ENCODE measurements at places on chromosomes 12 and 14. TPM values are rescaled to one million over a fixed set of nuclear protein-coding genes. Genes with fewer than 3 reads are reported as not detected.

DNA sequence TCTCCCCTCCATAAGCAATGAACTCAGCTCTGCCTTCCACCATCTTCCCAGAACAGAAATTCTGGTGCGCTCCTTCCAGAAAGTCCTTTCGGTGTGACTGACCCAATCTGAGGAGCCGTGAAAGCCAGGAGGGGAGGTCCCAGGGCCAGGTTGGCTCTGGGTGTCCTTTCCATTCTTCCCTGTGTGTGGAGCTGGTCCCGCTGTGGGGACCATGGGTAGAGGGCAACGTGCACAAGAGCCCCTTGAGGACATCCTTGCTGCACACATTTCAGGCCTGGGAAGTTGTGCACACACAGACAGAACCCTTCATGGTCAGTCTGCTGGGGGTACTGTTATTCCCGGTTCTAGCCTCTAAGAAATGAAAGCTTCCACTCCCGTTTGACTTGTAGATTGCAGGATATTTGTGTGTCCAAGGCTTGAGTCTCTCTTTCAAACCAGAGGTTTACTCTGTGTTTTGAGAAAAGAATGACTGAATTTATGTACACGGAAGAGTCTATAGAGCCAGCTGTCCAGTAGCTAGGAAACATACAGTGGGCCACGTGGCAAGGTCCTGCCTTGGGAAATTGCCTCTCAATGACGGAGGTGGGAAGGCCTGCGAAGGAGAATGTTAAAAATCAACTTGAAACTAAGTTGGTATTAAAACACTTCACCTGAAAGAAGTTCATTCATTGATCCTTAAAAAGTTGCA, 10.1 kb downstream of the NFKBIA start:
- no peak overlapping the region for H3K27ac ChIP-seq
- DNase-seq: no peak
- no peak overlapping the region for H3K4me3 ChIP-seq
- peaks cover 8% of the 10 kb centered on the region for H3K36me3 ChIP-seq
- peaks cover 19% of the 10 kb centered on the region for H3K4me1 ChIP-seq

RNU6-8 gene
- total RNA-seq: not detected

GRCh38 chr14:50658203-50658602, 9.9 kb downstream of the SAV1 start:
- H3K4me3 ChIP-seq: no peak overlapping the region
- no peak overlapping the region for H3K27ac ChIP-seq
- peaks cover 8% of the 10 kb centered on the region for H3K36me3 ChIP-seq
- no peaks in the 10 kb centered on the region for H3K27me3 ChIP-seq
- H3K4me1 ChIP-seq: no peaks in the 10 kb centered on the region
- DNase-seq: no peak

GRCh38 chr12:52515927-52516831, 4.0 kb downstream of the KRT5 start:
- no peak overlapping the region for H3K27ac ChIP-seq
- H3K4me1 ChIP-seq: no peaks in the 10 kb centered on the region
- no peaks in the 10 kb centered on the region for H3K36me3 ChIP-seq
- no peaks in the 10 kb centered on the region for H3K27me3 ChIP-seq
- no peak overlapping the region for H3K4me3 ChIP-seq

TDRD9 gene
- 0.23 TPM for total RNA-seq

DNA sequence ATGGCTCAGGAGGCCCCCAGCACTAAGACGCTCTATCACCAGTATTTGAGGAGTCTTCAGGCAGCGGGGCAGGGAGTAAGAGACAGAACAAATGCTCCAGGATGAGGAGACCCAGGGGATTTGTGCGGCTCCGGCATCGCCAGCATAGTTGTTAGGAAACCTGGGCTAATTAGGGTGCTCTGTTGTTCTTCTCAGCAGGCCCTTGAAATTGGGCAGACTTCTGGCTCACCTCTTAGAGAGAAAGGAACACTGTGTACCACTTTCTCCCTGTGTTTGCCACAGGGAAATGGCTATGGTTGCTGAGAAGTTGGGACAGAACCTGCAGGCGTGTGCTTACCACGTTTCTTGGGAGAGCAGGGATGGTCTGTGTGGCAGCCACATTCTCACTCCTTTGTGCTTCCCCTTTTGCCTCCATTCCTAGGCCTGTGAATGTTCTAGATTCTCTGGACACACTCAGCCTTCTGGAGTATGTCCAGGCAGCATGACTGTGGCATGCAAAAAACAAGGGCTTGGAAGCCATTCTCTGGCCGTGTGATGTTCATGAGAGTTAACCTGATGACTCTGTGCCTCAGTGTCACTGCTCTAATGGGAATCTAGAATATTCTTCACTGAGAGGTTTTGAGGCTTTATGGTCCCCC, 109.0 kb downstream of the CHST11 start:
- no peak overlapping the region for H3K4me3 ChIP-seq
- H3K27ac ChIP-seq: peak overlapping the region; percentile 25
- H3K27me3 ChIP-seq: no peaks in the 10 kb centered on the region
- no peak for DNase-seq
- H3K4me1 ChIP-seq: peaks cover 45% of the 10 kb centered on the region

GRCh38 chr12:72872996-72873395, 600.8 kb downstream of the TRHDE start:
- H3K27ac ChIP-seq: no peak overlapping the region
- no peak overlapping the region for H3K4me3 ChIP-seq
- H3K36me3 ChIP-seq: no peaks in the 10 kb centered on the region
- no peaks in the 10 kb centered on the region for H3K4me1 ChIP-seq
- DNase-seq: no peak

DNA sequence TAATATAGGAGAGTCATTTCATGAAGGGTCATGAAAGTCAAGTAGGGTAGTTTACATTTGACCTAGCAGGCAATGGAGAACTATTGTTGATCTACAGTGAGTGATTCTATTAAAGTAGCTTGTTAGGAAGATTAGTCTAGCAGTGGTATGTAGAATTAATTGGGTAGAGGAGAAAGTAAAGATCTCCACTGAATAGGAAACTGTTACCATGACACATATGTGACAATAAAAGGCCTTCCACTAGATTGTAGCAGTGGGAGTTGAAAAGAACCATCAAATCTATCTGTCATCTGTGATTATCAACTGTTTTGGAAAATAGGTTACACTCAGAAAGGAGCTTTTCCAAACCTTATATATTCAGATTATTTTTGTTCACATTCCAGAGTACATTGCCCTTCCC, 92.3 kb downstream of the SOX5 start:
- H3K36me3 ChIP-seq: no peaks in the 10 kb centered on the region
- H3K27me3 ChIP-seq: no peaks in the 10 kb centered on the region
- H3K4me1 ChIP-seq: no peaks in the 10 kb centered on the region
- no peak for DNase-seq
- H3K4me3 ChIP-seq: no peak overlapping the region
- H3K27ac ChIP-seq: no peak overlapping the region

DNA sequence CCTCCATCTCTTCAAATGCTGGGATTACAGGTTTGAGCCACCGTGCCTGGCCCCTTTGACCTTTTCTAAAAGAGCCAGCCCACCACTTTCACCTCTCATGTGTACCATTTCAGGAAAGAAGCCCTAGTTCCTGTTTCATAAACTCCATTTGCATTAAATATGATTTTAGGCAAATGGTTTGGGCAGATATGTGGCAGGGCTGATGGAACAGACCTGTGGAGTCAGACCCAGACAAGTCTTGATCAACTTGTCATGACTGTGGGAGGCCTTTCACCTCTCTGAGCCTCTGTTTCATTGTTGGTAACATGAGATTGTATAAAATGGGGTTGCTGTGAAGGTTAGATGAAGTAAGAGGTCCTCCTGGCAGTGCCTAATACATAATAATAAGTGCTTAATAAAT, 5.2 kb upstream of the MAP3K9 start:
- peaks cover 16% of the 10 kb centered on the region for H3K4me1 ChIP-seq
- peaks cover 4% of the 10 kb centered on the region for H3K27me3 ChIP-seq
- no peak overlapping the region for H3K27ac ChIP-seq
- DNase-seq: no peak
- H3K4me3 ChIP-seq: no peak overlapping the region

SLCO1B1 gene
- total RNA-seq: not detected

DNA sequence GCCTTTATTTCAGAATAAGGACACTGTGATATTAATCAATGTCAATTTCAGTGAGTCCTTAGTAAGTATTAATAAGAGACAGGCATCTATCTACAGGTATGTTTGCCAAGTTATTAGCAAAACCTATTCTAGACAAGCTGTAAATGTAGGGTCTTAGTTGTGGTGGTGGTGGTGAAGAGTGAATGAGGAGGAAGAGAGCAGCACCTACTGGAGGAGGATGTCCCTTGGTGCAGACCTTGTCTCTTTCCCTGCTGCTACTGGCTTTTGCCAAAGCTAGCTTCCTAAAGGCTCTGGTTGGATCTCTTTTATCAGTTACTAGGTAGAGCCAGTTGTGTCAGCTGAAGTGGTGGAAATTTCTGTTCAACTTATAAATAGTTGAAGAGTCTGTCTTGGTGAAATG, 304.8 kb upstream of the ATP2B1 start:
- H3K36me3 ChIP-seq: no peaks in the 10 kb centered on the region
- no peak overlapping the region for H3K4me3 ChIP-seq
- DNase-seq: no peak
- no peak overlapping the region for H3K27ac ChIP-seq
- H3K4me1 ChIP-seq: no peaks in the 10 kb centered on the region
- peaks cover 21% of the 10 kb centered on the region for H3K27me3 ChIP-seq

GRCh38 chr14:30142216-30142615, 214.6 kb upstream of the PRKD1 start:
- H3K4me3 ChIP-seq: no peak overlapping the region
- H3K27me3 ChIP-seq: no peaks in the 10 kb centered on the region
- H3K4me1 ChIP-seq: no peaks in the 10 kb centered on the region

TPH2 gene
- not detected for total RNA-seq

PSMC1 gene
- total RNA-seq: 167 TPM

IFNG-AS1 gene
- not detected for total RNA-seq

PDZRN4 gene
- not detected for total RNA-seq

- H3K36me3 ChIP-seq: no peaks in the 10 kb centered on the region
- no peak overlapping the region for H3K27ac ChIP-seq
- H3K27me3 ChIP-seq: peaks cover 37% of the 10 kb centered on the region
- H3K4me1 ChIP-seq: no peaks in the 10 kb centered on the region
- H3K4me3 ChIP-seq: no peak overlapping the region
- DNase-seq: no peak
Observed at GRCh38 chr12:10160617-10161385, 11.1 kb downstream of the OLR1 start.

GRCh38 chr12:108196921-108197320, 67.8 kb downstream of the WSCD2 start:
- no peaks in the 10 kb centered on the region for H3K27me3 ChIP-seq
- no peak overlapping the region for H3K27ac ChIP-seq
- no peaks in the 10 kb centered on the region for H3K36me3 ChIP-seq
- H3K4me1 ChIP-seq: no peaks in the 10 kb centered on the region
- no peak for DNase-seq

- no peak overlapping the region for H3K27ac ChIP-seq
- DNase-seq: no peak
- H3K36me3 ChIP-seq: no peaks in the 10 kb centered on the region
- H3K27me3 ChIP-seq: peaks cover 17% of the 10 kb centered on the region
- peaks cover 16% of the 10 kb centered on the region for H3K4me1 ChIP-seq
Observed at GRCh38 chr14:92783813-92784431, 10.2 kb upstream of the GOLGA5 start.

- H3K36me3 ChIP-seq: no peaks in the 10 kb centered on the region
- H3K4me3 ChIP-seq: no peak overlapping the region
- no peak overlapping the region for H3K27ac ChIP-seq
- DNase-seq: no peak
- no peaks in the 10 kb centered on the region for H3K27me3 ChIP-seq
Observed at GRCh38 chr14:48125654-48126053, 450.2 kb upstream of the MDGA2 start.

DNA sequence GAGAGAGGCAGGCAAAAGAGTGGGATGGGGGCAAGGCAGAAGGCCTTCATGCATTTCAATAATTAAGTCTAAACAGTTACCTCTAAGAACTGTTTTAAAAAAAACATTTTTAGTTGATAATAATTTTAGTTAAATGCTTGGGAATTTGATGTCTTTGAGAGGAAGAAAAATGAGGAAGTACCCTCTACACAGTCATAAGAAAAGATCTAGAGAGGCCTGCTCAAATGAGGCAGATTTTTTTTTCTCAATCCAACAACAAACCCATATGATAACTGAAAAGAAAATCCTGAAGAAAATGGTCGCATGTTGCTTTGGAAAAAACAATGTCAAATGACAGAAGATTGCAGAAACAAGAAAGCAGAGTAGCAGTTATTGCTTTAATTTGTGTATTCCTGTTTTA, 25.6 kb downstream of the SINHCAF start:
- H3K36me3 ChIP-seq: peaks cover 82% of the 10 kb centered on the region
- no peak overlapping the region for H3K27ac ChIP-seq
- no peaks in the 10 kb centered on the region for H3K27me3 ChIP-seq
- no peak overlapping the region for H3K4me3 ChIP-seq
- no peak for DNase-seq

SLC8A3 gene
- total RNA-seq: 0.37 TPM

DNA sequence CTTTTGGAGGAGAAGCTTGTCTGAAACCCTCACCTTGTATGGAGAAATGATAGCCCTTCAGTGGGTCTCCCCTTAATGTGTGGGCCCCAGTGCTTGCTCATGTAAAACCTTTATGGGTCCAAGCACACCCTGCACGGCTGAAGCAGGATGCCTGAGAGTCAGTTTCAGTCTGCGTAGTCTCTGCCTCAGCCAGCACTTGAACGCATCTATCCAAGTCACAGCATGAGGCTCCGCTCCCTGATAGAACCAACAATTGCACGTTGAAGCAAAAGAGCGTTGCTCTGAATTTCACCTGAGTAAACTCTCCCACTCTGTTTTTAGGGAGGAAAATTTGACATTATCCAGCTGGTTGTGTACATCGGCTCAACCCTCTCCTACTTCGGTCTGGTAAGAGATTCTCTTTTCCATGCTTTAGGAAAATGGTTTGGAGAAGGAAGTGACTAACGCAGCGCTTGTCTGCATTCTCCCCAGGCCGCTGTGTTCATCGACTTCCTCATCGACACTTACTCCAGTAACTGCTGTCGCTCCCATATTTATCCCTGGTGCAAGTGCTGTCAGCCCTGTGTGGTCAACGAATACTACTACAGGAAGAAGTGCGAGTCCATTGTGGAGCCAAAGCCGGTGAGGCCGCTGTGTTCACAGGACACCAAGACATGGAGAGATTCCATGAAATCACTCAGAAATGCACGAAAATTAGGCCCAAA, 33.0 kb upstream of the P2RX4 start:
- H3K4me1 ChIP-seq: peaks cover 3% of the 10 kb centered on the region
- no peak overlapping the region for H3K4me3 ChIP-seq
- peaks cover 37% of the 10 kb centered on the region for H3K36me3 ChIP-seq
- no peak for DNase-seq

DNA sequence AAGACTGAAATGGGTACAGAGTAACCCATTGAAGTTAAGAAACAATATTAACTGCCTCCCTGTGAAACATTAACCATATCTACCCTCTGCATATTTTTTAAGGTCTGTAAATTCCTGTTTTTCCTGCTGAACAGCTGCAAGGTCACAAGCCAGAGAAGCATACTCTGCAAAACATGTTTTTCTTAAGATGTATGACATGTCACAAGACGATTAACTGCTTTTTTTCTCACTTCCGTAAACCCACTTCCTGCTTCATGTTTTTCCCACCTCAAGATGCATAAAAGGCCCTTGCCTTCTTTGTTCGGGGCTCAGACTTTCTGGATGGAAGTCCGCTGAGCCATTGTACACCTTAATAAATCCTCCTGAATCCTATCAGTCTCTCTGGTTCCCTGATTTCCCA, 504.7 kb upstream of the MIS18BP1 start:
- no peak overlapping the region for H3K27ac ChIP-seq
- no peak for DNase-seq
- no peak overlapping the region for H3K4me3 ChIP-seq

- H3K27me3 ChIP-seq: no peaks in the 10 kb centered on the region
- H3K36me3 ChIP-seq: peaks cover 5% of the 10 kb centered on the region
- no peak for DNase-seq
- H3K4me1 ChIP-seq: no peaks in the 10 kb centered on the region
- no peak overlapping the region for H3K27ac ChIP-seq
Observed at GRCh38 chr14:70735043-70735442, 74.3 kb downstream of the MAP3K9 start.

- no peaks in the 10 kb centered on the region for H3K36me3 ChIP-seq
- no peaks in the 10 kb centered on the region for H3K27me3 ChIP-seq
Observed at GRCh38 chr14:84961637-84962036, 568.3 kb upstream of the FLRT2 start.

ATG2B gene
- 23.8 TPM for total RNA-seq

Measured in activated T-helper 2 cell treated with anti-CD3 and anti-CD28 coated beads, Interferon-gamma antibody, Interleukin-2, Interleukin-4, amounts not matched to agents 10 μg/mL and 5 μg/mL and 100 μg/mL, durations not matched to agents 14 hours and 24 hours and 36 hours (primary cell).